HCEC 1CT (cell line): ENCODE measurements at places on chromosomes 2 and 18.
A peak's percentile ranks its signal among the peaks of the same experiment; 100 is the strongest.

GRCh38 chr2:142944264-142944663 lies 66.8 kb downstream of the KYNU start:
- peak; percentile 17 for DNase-seq

- DNase-seq, result no peak
These were observed 20.9 kb downstream of the RMC1 start for GRCh38 chr18:23524213-23524707.

DNA sequence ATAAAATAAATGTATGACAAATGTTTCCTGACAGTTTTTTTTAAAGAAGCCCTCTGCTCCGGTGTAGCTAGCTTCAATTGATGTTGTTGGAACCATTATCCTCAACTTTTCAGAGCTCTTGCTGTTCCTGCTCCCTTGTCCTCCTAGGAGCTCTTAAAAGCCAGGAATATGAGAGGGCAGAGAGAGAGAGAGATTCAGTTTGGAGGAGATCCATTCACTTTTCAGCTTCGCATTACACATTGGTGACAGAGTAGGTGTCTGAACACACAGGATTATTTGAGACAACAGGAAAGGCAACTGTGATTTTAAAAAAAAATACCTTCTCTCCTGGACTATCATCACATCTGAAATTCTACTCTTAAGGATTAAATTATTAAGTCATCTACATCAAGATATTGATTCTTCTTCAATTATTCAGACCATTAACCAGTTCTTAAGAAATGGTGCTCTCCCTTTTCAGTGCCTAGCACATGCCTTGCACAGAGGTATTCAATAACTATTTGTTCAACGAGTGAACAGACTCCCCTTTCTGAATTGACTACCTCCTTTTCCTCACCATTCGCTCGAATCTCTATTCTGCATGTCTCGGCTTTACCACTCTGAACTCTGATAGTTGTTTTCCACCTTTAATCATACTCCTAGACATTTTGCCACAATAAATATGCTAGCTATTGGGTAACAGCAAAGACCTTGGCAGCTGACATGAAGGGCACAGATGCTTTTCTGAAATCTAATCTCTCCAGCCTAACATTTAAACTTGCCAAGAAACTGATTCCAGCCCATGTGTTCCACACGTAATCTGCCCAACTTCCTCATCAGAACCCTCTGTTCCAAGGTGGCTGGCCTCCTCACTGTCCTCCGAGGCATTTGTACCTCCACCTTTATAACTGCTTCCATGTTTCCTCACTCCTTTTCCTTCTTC lies 28.6 kb upstream of the SLC35F5 start:
- DNase-seq, result no peak

GRCh38 chr2:156057647-156058046 lies 274.9 kb downstream of the NR4A2 start:
- no peak for DNase-seq

DNA sequence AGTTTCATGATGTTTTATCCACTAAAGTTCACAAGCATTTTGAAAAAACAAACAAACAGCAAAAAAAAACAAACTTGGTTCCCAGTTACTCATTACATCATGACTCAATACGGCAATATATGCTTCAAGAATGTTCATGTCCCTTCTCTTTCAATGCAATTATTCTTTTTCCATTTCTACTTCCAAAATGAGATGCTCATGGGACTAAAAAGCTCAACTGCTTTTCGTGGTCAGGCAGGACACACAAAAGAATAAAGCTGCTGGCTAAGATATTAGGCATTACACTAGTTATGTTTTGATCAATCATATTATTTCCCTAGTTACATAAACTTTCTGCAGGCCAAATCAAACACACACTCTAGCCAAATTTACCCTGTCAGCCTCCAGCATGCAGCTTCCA lies 301.3 kb downstream of the EPHA4 start:
- DNase-seq, result no peak
